Trophoblast cell (in vitro differentiated cells and primary cell): ENCODE measurements at places on chromosomes 5 and 9.

DNA sequence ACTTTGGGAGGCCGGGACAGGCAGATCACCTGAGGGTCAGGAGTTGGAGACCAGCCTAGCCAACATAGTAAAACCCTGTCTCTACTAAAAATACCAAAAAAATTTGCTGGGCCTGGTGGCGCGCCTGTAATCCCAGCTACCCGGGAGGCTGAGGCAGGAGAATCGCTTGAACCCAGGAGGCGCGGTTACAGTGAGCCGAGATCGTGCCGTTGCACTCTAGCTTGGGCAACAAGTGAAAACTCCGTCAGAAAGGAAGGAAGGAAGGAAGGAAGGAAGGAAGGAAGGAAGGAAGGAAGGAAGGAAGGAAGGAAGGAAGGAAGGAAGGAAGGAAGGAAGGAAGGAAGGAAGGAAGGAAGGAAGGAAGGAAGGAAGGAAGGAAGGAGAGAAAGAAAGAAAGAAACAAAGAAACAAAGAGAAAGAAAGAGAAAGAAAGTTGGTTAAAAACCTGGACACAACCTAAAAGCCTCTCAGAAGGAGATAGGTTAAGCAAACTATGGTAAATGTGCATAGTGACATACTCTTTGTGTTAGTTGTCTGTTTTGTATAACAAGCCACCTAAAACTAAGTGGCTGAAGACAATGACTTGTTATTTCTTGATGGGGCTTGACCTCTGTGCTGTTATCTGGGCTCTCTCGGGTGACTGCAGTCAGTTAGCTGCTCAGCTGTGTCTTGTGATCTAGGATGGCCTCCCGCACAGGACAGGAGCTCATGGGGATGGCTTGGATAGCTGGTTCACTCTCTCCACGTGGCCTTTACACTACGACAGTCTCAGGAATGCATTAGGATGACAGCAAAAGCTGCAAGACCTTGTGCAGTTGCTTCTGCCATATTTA, 8.0 kb upstream of the MYO10 start:
- no peak for DNase-seq

DNA sequence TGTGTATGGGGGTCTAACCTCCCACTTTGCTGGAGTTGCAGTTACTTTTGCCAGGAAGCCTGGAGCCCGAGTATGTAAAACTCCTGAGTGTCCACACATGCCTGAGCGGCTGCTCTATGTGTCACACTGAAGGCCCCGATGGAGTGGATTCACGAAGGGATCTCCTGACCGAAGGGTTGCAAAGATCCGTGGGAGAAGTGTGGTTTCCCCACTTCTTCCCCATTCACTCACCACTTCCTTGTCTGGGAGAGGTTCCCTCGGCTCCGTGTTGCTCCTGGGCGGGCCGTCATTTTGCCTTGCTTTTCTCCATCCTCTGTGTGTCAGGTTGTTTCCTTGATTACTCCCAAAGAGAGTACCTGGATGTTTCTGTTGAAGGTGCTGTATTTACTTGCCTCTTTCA, 16.2 kb upstream of the IL3 start:
- peak; percentile 33 for DNase-seq

DNA sequence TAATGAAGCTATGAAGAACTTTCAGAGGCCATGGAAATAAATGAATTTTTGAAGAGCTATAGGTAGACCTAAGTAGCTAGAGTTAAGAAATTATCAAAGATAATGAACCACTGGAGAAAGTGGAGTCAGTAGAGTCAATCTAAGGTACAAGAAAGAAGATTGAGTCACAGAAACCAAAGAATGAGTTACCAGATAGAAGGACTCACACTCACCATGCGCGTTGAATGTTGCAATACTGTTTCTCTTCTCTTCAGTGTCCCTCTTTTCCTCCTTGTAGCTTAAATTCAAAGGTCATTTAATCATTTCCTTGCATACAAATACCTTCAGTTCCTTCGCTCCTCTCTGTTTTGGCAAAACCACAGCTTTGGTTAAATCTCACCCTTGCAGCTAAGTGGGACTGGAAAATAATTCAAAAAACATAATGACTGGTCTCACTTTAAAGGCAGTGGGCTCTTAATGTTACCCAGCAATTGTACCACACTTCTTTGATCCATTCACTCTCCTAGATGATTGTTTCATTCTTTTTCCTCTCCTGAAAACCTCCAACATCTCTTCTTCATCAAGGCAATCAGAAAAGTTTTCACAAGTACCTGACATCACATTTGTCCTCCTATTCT, 58.3 kb downstream of the NIPBL start:
- no peak for DNase-seq

DNA sequence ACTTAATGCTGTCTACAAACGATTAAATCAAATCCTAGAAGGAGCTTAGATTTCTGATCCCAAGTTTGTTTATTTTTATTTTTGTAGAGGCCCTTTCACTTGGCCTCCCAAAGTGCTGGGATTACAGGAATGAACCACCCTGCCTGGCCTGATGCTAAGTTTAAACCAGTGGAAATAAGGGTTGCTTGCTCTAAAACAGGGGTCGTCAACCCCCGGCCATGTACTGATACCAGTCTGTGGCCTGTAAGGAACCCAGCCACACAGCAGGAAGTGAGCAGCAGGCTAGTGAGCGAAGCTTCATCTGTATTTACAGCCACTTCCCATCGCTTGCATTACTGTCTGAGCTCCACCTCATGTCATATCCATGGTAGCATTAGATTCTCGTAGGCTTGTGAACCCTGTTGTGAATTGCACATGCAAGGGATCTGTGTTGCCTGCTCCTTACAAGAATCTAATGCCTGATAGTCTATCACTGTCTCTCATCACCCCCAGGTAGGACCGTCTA, 11.4 kb downstream of the TTC1 start:
- DNase-seq: no peak

GRCh38 chr9:125317704-125318103, 56.1 kb downstream of the GAPVD1 start:
- no peak for DNase-seq

- no peak for DNase-seq
These were observed 8.9 kb upstream of the PALM2AKAP2 start for GRCh38 chr9:109771087-109771486.

GRCh38 chr9:9124616-9125015, 1325.0 kb upstream of the DMAC1 start:
- no peak for DNase-seq

DNA sequence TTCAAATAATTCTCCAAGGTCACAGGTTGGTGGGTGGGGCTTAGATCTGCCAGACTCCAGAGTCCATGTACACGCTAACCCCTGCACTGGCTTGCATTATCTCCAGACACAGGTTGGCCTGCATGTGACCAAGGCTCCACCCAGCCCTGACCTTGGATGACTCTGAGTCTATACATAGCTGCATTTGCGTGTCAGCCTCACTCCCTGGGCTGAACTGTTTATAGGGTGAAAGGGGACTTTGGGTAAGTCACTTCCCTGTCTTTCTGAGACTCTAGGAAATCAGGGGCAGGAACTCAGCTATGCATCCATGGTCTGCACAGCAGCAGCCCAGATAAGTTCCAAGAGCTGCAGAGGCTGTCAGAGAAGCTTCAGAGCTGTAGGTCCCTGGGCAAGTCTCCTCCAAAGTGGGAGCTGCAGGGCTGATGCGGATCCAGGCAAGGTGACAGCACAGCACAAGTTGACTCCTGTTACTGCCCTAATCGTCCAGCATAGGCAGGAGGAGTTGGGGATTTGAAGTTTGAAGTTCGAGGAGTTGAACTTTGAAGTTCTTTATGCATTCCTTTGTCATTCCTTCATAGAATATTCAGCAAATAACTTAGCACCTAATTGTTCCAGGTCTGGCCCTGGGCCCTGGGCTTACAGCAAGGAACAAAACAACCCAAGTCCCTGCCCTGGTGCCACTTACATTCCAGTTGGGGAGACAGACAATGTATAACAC, 53.4 kb downstream of the SLC22A5 start:
- DNase-seq: peak; percentile 58

DNA sequence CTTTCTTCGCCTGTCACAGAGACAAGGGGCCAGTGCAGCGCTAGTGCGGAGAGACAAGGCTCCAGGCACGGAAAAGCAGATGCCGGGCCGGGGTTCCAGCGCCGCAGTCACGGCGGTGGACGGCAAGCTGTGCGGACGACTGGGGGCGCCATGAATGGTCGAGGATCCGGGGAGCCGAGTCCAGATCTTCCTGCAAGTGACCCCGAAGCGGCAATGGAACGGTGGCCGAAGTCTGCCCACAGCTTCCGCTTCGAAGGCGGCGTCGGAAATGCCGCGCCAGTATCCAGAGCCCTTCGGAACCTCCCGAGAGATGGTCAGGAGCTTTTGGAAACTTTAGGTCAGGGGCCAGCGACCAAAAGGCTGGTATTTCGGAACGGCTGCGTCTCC, 601 bp upstream of the FAF2 start:
- DNase-seq: no peak

DNA sequence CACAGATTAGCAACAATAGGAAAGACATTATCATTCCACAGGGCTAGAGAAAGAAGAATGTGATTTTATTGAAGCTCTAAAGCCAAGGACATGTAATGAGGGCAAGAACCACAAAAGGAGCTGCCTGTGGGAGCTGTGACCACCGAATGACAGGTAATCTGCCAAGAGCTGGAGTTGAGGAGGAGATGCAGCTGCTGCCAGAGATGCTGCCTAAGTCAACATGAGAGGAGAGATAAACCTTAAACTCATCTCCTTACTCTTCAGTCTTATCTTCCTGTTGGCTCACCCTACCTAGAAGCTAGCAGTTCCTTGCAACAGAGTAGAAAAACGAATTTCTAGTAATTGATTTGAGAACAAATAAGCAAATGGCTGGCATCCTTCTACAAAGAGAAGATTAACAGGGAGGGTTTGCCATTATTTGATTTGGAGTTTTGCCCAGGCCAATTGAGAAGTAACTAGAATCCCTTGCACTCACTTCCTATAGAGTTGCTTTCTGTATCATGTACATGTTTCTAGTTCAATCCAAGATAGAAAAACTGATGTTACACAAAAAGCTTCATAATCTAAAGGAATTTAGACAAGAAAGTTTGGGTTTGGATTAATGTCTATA, 539.2 kb downstream of the TLE1 start:
- no peak for DNase-seq

GRCh38 chr5:36371366-36371765, 69.7 kb upstream of the RANBP3L start:
- no peak for DNase-seq

- DNase-seq: no peak
These were observed 161.2 kb downstream of the ZNF462 start for GRCh38 chr9:107024193-107024592.

GRCh38 chr5:109191153-109191558, 218.6 kb downstream of the PJA2 start:
- no peak for DNase-seq
